ENCODE measurements at places on chromosomes 7 and 10.

- no peak for DNase-seq
Observed at GRCh38 chr7:138662076-138662990, 38.8 kb downstream of the SVOPL start.

DNA sequence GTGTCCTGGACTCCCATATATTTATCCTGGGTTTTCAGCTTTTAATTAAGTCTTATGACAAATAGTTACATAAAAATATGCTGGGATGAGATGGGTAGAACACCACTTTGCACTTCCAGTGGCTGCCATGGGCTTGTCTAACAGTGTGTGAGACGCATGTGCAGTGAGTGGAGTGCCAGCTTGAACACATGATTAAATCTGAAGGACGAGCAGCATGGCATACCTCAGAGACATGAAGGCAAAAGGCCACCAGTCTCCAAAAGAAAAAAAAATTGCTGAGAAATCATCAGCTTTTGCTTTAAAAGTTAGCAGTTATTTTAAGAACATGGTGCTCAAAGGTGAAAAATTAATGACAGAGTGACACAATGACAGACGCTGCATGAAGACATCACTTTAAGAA, 139.0 kb upstream of the ADCY1 start:
- DNase-seq = no peak

- DNase-seq = no peak
Observed at GRCh38 chr10:79181227-79181626, 112.5 kb downstream of the ZMIZ1 start.

GRCh38 chr7:104978460-104978859, 35.5 kb upstream of the KMT2E start:
- DNase-seq = no peak

DNA sequence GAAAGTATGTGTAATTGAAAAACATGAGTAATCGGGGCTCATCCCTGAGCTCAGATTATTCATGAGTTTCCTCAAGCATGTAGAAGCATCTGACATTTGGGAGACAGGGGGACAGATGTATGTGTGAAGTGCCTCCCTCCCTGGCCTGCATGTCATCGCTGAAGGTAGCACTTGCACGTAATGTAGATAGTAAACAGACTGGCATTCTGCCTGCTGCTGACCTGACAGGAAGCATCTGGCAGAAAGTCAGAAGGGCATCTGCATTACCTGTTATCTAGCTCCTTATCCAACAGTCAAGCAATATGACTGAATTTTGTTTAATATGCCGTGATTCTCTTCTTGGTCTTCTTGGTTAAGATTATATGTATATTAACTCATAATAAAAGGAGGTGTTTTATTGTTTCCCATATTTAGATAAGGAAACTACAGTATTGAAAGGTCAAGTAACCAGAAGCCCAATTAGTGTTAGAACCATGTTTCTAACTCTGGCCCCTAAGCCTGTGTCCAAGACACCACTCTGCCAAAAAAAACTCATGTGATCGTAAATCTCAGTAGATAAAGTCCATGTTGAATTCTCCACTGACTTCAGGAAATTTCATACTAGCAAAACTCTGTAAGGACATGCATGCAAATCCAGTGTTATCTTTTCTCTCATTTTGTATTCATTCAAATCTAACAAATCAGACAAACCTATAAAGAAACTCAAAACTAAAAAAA, 918.1 kb upstream of the MBL2 start:
- no peak for DNase-seq

- no peak for DNase-seq
Observed at GRCh38 chr10:2874963-2875362, 192.4 kb upstream of the PFKP start.

DNA sequence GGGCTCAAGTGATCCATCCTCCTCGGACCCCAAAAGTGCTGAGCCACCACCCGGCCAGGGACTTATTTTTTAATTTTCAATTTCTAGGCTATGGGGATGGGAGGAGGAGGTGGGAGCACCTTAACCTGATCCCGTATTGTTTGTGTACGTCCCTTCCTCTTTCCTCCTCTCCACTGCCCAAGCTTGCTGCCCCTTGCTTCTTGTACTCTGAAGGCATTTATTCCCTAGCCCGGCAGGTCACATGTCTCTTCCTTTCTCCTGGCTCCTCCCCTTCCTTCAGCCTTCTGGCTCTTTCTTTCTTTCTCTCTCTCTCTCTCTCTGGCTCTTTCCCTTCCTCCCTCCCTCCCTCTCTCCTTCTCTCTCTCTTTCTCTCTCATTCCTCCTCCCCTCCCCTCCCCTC, 56.0 kb downstream of the COL26A1 start:
- no peak for DNase-seq

GRCh38 chr7:143230602-143231457, 9.0 kb downstream of the TAS2R40 start:
- no peak for DNase-seq

DNA sequence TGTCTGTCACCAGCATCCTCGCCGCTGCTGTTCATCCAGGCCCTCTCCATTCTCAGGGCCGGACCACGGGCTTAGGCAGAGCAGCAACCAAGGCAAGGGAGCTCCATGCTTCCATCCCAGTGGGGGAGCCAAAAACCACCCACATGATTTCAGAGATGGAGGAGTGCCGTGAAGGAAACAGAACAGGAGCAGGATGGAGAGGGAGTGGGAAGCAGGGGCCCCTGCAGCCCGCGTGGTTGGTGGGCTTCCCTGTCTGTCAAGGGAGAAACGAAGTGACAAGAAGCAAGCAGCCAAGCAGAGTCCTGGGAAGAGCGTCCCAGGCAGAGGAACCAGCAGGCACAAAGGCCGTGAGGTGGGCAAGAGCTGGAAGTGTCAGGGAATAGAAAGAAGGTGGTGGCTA, 95.7 kb downstream of the SLIT1 start:
- no peak for DNase-seq

Measured in cortex of kidney (tissue), 1 donor.